ENCODE measurements at places on chromosomes 2 and 18.

DNA sequence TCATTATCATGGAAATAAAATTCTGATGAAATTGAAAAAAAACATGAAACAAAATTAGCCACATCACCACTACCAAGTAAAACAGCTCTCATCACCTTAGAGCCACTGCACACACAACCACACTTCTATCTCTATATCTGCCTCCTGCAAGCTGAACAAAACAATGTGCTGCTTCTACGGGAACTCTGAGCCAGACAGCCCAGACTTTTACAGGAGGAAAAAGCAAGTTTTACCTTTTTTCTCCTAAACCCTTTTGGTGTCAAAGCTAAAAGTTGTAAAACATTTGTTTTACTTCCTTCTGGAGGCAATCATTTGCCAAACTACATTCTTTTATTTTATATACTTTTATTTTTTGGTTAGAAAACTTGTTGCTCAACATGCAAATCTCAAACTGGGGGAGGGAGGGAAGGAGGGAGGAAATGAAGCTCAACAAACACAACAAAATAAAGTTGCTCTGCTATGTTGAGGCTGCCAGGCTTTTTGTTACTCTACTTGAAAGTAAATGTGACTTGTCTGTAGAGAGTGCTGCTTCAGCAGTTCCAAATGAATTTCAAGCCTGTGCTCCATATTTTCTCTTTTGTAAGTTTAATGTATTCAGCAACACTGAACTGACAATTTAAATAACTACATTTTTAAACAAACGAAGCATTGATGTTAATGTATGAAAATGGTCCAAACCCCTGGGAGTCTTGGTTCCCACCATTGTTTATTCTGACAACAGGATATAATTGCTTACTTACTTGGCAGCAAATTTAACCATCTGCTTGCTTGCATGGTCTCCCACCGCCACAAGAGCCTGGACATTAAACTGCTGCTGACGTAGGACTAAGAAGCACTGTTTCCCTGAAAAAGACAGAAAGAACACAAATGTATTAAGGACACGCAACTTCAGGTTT lies 24.5 kb downstream of the DARS1 start:
- DNase-seq: peak; percentile 10

DNA sequence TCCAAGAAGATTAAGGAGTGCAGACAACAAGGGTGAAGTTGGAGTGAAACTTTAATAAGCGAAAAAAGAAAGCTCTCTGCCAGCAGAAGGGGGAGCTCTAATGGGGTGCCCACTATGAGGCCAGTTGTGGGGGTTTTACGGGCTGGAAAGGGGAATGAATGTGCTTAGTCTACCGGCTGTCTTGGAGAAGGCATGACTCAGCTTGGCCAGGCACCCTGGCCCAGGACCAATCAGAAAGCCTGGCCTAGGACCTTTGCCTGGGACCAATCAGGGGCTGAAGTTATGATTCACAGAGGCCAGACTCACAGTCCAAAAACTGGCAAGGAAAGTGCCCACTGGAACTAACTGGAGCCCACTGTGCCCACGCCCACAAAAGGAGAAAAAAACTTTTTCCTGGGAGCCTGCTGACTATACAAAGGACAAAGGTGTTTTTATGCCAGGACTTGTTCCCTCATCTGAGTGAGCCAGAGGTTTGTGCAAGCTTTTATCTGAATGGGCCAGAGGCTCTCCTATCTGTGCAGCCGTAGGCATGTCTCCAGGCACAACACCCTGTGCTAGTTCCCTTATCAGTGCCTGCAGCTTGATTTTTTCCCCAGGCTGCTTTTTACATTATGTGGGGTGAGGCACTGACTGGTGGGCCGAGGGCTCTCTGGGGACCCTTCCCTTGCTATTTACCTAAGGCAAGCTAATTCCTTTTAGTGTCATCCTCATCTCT lies 18.6 kb downstream of the CMPK2 start:
- DNase-seq: no peak

DNA sequence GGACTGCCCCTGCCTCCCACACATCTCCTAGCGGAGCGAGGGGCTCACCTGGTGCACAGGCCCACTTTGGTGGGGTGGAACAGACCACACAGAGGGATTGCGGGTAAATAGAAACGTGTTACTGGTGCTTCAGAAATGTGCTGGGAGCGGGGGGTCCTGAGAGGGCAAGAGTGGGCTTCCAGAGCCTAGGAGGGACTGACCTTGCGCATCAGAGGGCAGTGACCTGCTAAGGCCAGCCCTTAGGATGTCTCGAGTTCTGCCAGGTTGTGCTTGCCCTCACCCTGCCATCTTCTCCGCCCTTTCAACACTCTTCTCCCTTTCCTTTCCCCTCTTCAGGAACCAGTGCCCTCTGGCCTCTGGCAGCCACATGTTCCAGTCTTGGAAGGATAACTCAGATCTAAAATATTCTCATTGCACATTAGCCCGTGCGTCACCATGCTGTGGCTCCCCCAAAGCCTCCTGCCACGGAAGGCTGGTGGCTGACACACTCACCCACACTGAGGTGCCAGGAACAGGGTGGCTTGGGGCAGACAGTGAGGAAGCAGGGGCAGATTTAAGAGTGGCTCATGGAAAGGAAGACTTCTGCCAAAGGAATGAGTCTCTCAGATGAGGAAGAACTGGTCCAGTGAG lies 89.6 kb downstream of the MCFD2 start:
- DNase-seq: no peak

DNA sequence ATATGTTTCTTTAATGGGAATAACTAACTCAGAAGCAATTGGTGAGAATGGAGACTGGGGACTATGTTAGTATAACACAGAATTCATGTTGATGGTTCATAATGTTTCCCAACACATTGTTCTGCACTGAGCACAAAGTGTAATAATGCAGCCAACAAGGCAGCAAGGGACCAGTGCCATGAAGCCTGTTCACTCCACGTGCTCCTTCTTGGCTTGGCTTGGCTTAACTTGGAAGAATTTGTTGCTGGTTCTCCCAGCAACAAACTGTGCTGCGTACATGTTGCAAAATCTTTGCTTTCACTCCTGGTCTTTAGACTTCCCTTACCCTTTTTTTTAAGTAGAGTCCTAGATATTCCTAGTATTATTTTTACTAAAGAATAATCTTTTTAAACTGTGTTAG lies 129.7 kb downstream of the MAP3K20 start:
- no peak for DNase-seq

- DNase-seq: no peak
Observed at GRCh38 chr2:238305092-238305862, 15.0 kb upstream of the TRAF3IP1 start.

DNA sequence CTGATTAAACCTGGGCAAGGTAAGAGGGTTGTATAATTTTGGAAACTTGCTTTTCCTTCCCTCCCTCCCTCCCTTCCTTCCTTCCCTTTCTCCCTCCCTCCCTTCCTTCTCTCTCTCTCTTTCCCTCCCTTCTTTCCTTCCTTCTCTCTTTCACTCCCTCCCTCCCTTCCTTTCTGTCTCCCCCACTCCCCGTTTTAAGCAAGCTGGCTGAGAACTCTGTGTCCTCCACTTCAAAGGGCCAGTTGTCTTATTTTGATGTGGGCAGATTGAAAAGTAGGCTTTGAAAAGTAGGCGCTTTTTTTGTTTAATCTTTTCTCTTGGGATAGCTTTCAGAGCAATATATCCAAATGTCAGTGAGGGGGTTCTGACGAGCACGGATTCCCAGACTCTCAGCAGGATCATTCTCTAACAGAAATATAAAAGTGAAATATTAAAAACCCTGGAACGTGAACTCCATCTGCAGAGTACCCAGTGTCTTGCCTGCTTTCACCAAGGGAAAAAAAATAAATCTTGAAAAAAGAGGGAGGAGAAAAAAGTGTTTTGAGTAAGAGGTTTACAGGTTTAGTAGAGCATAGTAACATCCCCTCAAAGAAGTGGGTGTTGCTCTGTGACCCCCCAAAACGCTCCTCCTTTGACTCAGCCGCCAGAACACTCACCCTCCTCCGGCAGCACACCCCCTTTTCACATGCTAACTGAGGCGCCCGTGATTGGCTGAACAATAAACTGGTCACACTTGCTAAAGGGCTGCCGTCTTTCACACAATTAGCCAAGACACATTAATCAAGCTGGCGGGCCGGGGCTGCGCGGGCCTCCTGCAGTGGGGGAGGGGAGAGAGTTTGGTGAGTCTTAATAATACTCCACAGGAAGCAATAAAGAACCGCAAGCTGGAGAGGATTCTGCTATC lies 52.2 kb downstream of the CDK15 start:
- peak; percentile 14 for DNase-seq

GRCh38 chr2:46775722-46776121 lies 139.9 kb downstream of the MCFD2 start:
- no peak for DNase-seq

DNA sequence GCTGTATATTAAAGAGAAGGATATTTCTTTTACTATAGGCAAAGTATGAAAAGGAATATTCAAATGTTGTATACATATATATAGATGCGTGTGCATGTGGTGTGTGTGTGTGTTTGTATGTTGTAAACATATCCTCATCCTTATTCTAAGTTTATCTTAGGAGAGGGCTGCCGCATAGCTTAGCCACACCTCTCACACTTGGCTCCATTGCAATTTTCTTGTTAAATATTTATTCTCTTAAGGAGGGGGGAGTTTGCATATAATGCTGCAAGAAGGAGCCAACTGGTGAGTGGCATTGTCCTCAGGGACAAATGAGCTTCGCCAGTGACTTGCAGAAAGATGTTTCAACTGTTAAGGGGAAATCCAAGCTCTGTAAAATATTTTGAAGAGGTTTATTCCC lies 360.1 kb upstream of the RND3 start:
- no peak for DNase-seq

DNA sequence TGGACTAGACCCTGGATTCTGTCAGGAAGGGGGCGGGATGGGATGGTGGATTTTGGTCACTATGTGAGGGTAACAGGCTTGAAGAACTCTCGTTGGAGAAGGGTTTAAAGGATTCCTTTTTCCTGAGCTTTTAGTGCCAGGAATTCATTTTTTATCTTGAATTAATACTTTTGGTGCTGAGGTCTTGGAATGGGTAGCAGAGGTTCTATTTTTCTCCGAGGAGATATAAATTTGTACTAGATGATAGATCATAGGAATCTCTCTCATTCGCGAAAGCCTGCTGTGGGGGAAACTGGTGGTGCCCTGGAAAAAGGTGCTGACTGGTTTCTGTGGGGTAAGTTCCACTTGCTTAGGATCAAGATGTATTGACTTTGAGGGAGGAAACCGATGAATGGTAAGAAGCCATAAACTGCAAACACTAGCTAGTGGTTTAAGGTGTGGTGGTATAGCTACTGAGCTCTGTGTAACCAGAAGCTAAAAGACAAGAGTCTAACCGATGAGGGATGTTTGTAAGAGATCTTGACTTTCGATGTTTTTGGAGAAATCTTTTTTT lies 706 bp downstream of the AGPS start:
- DNase-seq: no peak

DNA sequence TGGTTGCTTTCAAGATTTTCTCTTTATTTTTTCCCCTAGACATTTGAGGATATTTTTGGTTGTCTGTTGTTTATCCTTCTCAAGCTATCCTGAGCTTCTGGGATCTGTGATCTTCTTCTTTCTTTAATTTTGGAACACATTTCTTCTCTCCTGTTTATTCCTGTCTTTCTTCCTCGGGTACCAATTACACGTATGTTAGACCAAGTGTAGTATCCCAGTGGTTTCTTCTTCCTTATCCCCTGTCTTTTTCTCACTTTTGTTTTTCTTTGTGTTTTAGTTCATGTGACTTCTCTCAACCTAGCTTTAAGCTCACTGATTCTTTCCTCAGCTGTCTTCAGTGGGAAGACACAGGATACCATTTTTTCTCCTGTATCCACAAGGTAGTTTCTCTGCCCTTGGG lies 120.0 kb downstream of the GALR1 start:
- no peak for DNase-seq

DNA sequence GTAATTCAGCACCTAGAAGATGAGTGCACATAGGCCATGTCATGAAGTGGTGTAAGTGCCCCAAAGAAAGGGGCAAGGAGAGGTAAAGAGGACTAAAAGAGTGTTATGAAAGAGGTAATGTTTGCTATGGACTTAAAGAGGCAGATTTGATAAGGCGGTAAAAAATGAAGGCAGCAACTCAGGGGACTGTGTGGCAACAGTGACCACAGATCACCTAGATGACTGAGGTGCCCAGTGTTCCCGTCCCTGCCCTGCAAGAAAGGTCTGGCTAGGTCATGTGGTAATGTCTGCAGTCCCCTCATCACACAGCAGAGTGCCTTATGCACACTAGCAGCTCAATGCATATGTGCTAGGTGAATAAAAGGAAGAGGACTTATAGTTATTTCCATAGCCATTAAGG lies 356.8 kb downstream of the LRRTM1 start:
- DNase-seq: no peak

- DNase-seq: no peak
Observed at GRCh38 chr2:237129625-237130263, 44.1 kb downstream of the COPS8 start.

DNA sequence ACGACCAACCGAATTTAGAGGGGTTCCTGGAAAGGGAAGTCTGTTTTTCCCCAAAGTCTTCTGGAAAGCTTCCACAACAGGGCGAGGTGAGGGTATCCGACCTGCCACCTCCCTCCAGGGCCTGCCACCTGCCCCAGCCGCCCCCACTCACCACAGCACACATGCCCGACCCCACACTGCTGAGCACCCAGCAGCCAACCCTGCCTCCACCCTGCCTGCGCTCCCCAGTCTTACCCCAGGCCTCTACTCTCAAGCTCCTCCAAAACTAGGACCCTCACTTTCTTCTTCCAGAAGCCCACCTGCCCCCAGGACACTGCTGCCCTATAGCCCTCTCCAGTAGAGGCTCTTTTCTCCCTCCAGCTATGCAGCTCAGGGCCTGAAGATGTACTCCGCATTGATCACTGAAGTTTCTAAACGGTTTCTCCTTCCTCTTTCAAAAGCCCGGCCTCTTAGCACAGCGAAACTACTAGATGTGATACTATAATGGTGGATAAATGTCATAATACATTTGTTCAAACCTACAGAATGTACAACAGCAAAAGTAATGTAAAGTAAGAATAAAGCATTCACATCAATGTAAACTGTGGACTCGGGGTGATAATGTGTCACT lies 128.8 kb upstream of the SLC1A4 start:
- no peak for DNase-seq

GRCh38 chr18:7898181-7898580 lies 331.1 kb downstream of the PTPRM start:
- no peak for DNase-seq

DNA sequence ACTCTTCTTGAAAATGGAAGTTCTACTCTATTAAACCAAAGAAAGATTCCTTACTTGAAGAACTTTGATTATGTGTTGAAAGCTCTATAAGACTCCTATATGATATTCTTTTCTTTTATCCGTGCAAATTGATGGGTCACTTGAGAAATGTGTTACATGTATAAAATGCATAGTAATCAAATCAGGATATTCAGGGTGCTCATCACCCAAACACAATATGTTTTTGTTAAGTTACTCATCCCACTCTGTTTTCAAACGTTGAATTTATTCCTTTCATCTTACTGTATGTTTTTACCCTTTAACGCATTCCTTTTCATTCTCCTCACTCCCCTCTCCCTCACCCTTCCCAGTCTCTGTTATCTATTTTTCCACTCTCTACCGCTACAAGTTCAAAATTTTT lies 305.5 kb upstream of the KYNU start:
- no peak for DNase-seq

Measured in endothelial cell (in vitro differentiated cells).